ENCODE measurements at places on chromosomes 1 and 21. TPM values are rescaled to one million over a fixed set of nuclear protein-coding genes. Genes with fewer than 3 reads are reported as not detected.

TRIM67 gene
- total RNA-seq = not detected

TLR5 gene
- 0.08 TPM for total RNA-seq

PGLYRP3 gene
- 0.34 TPM for total RNA-seq

TMEM82 gene
- not detected for total RNA-seq

OR6N1 gene
- not detected for total RNA-seq

B3GALT6 gene
- total RNA-seq = 20.5 TPM

CD48 gene
- not detected for total RNA-seq

ERICH3 gene
- total RNA-seq = not detected

AMY1B gene
- not detected for total RNA-seq

KRTAP19-3 gene
- not detected for total RNA-seq

AJAP1 gene
- total RNA-seq = 10.9 TPM

NBPF4 gene
- not detected for total RNA-seq

AIRE gene
- not detected for total RNA-seq

CSF3R gene
- total RNA-seq = not detected

CATSPERE gene
- not detected for total RNA-seq

S100A1 gene
- total RNA-seq = not detected

ZMYND12 gene
- 0.70 TPM for total RNA-seq

C8B gene
- not detected for total RNA-seq

TTLL10 gene
- total RNA-seq = not detected

PBXIP1 gene
- total RNA-seq = 15.5 TPM

FAAP20 gene
- 31.6 TPM for total RNA-seq

NR1I3 gene
- not detected for total RNA-seq

LY9 gene
- not detected for total RNA-seq

NUP210L gene
- total RNA-seq = not detected

RGS13 gene
- not detected for total RNA-seq

CD53 gene
- total RNA-seq = not detected

KRTAP11-1 gene
- not detected for total RNA-seq

CORT gene
- total RNA-seq = not detected

IL22RA1 gene
- 2.4 TPM for total RNA-seq

ESPN gene
- total RNA-seq = 4.3 TPM
